ENCODE measurements at places on chromosomes 3 and 15.

DNA sequence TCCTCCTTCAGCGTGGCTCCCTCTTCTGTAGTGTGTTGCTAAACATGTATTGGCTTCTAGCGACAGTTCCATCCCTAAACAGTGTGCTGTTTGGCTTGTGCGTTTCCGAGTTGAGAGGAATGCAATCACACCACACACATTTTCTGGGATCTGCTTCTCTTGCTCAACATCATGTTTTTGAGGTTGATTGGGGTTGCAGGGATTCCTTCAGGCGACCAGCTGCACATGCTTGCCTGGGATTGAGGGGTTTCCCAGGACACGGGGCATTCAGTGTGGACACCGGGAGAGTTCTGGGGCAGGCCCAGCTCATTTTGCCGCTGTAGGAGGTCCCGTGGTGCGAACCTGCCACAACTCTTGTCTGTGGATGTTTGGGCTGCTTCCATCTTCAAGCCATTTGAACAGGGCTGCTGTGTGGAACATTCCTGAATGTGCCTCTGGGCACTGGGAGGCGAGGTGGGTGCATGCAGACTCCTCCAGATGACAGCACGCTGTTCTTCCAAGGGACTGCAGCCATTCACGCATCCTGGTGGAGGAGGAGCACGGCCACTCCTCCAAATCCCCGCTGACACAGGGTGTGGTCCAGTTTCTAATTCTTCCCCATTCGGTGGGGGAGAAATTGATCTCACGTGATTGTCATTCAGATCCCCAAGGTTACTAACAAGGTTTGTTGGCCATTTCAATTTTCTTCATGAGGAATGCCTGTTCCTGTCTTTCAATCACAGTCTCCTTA lies 82.8 kb downstream of the PLXNA1 start:
- peak; percentile 42 for DNase-seq

DNA sequence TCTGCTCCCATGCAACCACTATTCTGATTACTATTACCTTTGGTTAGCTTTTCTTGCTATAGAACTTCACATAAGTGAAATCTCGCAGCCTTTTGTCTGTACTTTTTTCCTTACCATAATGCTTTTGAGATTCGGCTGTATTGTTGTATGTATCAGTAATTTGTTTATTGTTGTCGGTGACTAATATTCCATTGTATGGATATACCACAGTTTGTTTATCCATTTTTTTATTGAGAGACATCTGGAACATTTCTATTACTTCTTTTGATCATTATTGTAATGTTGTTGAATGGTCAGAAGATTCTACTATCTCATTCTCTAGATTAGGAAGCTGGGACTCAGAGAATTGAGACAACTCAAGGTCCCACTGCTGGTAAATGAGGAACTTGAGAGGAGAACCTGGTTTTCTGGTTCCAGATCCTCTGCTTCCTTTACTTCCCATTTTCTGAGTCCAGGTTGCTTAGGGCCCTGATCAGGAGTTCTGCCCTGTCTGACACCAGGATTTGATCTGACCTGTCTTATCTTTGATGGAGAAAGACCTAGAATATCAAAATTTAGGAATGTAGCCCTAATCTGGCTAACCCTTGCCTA lies 18.2 kb upstream of the SPTSSB start:
- no peak for DNase-seq

GRCh38 chr15:63107895-63108546 lies 13.6 kb upstream of the LACTB start:
- no peak for DNase-seq

DNA sequence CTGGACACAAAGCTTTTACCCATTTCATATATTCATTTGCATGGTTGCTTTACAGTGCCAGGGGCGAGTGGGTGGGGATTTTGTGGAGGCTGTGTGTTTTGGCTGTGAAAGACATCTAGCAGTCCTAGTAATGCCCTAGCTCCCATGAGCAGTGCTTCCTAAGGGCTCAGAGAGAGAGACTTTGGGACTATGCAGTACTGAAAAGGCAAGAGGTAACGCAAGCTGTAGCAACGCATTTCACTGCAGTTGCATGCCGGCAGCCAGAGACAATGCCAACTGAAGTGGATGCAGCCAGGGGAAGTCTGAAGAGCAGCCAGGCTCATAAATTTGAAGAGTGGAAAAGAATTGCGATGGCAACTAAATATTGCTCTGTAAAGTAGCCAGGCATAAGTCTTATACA lies 27.4 kb upstream of the ATP10A start:
- DNase-seq: no peak

DNA sequence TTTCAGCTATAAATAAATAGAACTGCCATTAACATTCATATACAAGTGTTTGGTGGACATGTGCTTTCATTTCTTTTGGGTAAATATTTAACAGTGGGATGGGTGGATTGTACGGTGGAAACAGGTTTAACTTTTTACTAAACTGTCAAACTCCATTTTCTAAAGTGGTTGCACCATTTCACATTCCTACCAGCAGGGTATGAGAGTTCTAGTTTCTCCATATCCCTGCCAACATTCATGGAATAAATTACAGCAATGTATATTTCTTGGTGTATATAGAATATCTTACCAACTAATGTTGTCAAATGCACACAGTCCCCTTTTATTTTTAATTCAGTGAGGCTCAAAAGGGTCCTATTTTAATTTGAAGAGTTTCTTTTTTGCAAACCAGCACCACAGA lies 71.3 kb upstream of the CTXND1 start:
- no peak for DNase-seq

DNA sequence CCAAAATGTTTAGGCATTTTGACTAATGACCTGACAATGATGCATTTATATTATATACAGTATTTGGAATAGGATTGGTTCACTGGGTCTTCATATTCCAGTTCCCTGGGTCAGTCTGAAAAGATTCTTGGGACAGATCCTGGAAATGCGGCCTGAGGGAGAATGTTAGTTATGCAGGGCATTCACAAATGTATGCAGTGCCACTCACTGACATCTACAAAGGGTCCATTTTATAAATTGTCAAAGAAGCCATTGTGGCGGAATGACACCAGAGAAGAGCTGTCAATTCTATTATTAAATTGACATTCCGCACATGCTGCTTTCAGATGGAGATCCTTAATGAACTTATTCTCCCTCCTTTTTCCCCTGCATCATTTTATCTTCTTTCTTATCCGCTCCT lies 176.6 kb downstream of the VGLL3 start:
- DNase-seq: no peak

- peak; percentile 3 for DNase-seq
Observed at GRCh38 chr15:31477851-31478701, 151.4 kb downstream of the KLF13 start.

Data from tibial artery (tissue), 4 donors.